ENCODE measurements at places on chromosomes 7 and 10. TPM values are rescaled to one million over a fixed set of nuclear protein-coding genes. Genes with fewer than 3 reads are reported as not detected.

Gene GIMAP7
- 0.12 TPM for total RNA-seq

Gene SEMA3A
- total RNA-seq = 91.7 TPM

Gene NEUROG3
- not detected for total RNA-seq

Gene CALY
- total RNA-seq = not detected

Gene STEAP1
- 53.9 TPM for total RNA-seq

All from smooth muscle cell of the coronary artery (primary cell).